Effector memory CD8-positive, alpha-beta T cell (primary cell): ENCODE measurements at places on chromosomes 12 and 14.

DNA sequence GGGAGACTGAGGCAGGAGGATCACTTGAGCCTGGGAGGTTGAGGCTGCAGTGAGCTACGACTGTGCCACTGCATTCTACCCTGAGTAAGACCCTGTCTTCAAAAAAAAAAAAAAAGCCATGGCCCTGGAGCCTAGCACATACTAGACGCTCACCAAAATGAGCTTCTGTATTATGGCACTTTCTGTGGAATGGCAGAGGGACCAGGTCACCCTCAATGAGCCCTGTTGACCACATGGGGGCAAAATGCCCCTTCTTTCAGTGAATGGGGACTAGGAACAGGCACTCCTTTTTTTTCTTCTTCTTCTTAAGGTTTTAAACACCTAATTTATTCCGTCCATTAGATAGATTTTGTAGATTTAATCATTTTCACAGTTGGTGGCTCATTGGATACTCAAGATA is 50.5 kb downstream of the FAM222A start:
- DNase-seq = no peak

DNA sequence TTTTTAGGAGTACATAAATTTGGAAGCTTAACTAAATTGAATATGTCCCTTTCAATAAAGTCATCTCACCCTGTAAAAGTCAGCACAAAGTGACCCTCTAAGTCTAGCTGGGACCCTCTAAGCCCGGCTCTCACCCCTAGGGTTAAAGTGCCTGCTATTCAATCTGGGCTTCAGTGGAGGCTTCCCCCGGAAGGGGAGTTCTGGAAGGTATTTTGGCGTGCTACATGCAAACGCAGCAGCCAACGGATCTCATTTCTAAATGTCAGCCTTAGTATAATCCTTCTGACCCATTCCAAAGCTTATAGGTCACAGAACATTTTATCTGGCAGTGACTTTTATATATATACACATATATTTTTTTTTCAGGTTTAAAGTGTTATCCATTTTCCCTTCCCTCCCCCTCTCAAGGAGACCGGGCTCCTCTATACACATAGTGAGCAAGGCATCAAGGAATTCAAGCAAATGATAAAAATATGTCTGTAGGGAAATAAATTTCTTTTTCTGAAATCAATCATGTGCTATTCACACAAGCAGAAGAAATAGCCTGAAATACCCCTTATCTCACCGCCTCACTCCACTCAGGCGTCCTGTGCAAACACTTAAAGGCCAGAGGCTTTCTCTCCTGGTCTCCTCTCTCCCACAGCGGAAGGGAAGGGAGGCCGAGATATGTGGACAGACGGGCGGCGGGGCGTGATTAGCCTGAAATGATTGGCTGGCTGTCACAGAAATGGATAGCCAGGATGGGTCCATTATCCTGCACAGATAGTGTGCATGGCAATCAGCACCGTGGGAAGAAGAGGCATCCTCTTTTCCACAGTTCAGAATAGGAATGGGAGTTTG is 301.7 kb downstream of the GALC start:
- DNase-seq = no peak

DNA sequence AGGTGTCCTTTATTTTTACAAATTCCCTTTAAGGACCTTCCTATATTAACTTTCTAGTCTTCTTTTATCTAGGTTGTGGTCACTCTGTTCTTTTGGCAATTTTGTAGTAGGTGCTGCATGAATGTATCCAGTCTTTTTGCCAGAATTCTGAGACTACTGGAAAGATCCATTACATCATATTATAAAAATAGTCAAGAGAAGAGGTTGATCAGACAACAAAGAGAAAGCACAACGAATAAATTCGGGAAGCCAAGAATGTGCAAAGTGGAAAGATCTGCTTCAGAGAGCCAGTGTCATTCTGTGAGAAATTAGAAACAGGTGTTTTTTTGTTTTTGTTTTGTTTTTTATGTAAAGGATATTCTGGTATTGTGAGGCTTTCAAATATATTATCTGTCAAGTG is 15.8 kb upstream of the SLC16A7 start:
- DNase-seq = no peak

- no peak for DNase-seq
Observed at GRCh38 chr12:25458047-25458552, 95.0 kb downstream of the LMNTD1 start.

GRCh38 chr12:110001596-110001995 is 2.4 kb downstream of the ANKRD13A start:
- no peak for DNase-seq

DNA sequence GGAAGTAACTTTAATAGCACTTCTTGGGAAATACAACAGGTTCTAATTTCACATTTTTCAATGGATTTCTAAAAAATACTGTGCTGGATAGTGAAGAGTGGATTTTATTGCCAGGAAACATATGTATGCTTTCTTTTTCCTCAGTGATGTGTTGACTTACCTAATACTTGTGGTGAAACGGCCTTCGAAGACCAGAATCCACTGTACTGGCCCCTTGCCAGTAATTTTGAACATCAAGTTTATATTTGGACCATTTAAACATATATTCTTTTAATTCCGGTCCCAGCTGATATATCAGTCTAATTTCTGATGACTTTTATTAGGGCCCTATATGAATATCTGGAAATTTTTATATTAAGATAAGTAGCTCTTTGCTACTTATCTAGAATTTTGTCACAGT is 1.8 kb downstream of the MSRB3 start:
- DNase-seq = no peak

DNA sequence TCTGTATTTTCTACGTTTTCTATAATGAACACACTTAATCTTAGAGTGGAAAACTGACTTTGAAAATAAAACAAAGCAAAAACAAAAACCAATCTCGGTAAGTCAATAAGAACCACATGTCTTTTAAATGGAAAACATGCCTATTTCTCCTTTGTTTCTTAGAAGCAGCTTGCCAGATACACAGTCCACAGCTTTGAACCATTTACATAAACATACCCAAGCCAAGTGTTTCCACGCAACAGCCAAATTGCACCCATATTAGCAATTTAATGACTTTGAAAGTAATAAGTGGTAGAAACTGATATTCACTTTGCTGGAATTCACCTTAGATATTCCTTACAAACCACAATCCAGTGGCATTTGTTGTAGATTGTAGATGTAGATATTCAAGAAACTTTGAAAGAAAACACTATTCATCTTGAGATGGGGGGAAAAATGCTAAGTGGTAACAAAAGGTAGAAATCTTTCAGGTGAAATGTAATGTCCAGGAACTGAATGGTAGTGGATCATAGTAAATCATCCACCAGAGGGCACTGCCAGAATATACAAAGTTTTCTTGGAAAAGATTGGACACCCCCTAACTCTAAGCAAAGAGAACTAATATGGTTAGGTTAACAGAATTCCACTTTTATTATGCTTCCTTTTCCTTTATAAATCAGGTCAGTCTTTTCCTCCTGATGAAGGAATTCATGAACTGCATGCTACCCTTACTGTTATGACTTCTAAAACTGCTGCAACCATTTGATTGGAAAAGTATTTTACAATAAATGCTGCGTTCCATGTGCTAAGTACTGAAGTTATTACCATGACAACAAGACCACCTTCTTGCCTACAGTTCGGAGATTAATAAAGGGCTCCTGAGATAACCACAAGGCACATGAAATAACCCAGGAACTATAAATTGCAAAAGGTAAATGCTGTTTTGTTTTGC is 69.8 kb downstream of the RERG start:
- DNase-seq = no peak

GRCh38 chr12:89225808-89226411 is 126.4 kb downstream of the DUSP6 start:
- DNase-seq = no peak

DNA sequence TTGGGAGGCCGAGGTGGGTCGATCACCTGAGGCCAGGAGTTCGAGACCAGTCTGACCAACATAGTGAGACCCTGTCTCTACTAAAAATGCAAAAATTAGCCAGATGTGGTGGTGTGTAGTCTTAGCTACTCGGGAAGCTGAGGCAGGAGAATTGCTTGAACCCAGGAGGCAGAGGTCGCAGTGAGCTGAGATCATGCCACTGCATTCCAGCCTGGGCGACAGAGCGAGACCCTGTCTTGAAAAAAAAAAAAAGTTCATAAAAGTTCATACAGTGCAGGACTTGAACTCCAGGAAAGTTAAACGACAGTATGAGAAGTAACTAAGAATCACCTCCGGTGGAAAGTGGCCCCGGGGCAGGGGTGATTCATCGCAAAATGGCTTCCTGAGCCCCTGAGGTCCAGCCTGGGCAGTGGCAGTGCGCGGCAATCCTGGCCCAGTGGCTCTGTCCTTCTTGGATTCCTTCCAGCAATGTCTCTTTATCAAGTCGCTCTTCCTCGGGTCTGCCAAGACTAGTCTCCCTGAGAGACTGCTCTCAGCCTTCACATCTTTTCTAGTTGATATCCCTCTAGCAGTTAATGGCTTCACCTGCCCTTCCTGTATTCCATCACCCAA is 16.7 kb upstream of the MAP1LC3B2 start:
- DNase-seq = no peak

DNA sequence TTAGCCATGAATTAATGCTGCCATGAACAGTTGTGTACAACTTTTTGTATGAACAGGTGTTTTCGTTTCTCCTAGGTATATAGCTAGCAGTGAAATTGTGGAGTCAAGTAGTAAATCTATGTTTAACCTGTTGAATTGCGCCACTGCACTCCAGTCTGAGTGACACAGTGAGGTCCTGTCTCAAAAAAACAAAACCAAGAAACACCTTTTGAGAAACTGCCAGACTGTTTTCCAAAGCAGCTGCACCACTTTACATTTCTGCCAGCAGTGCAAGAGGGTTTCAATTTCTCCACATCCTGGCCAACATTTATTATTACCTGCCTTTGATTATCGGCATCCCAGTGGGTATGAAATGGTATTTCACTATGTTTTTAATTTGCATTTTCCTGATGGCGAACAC is 3.3 kb upstream of the PLEKHG3 start:
- no peak for DNase-seq

DNA sequence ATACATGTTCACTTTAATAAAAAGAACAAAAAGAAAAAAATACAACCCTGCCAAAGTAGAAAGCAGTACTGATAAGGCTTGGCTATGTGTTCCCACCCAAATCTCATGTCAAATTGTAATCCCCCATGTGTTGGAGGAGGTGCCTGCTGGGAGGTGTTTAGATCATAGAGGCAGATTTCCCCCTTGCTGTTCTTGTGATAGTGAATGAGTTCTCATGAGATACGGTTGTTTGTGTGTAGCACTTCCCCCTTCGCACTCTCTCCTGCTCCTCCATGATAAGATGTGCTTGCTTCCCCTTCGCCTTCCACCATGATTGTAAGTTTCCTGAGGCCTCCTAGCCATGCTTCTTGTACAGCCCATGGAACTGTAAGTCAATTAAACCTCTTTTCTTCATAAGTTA is 59.9 kb downstream of the USP15 start:
- DNase-seq = no peak

- no peak for DNase-seq
Observed at GRCh38 chr12:110928700-110929099, 8.3 kb upstream of the MYL2 start.

- DNase-seq = no peak
Observed at GRCh38 chr14:99924379-99924778, 131.2 kb downstream of the EML1 start.

- no peak for DNase-seq
Observed at GRCh38 chr14:64790478-64790877, 86.3 kb downstream of the PLEKHG3 start.

GRCh38 chr14:51529736-51530135 is 122.0 kb upstream of the FRMD6 start:
- DNase-seq = no peak
